ENCODE measurements at places on chromosomes 3 and 15.

DNA sequence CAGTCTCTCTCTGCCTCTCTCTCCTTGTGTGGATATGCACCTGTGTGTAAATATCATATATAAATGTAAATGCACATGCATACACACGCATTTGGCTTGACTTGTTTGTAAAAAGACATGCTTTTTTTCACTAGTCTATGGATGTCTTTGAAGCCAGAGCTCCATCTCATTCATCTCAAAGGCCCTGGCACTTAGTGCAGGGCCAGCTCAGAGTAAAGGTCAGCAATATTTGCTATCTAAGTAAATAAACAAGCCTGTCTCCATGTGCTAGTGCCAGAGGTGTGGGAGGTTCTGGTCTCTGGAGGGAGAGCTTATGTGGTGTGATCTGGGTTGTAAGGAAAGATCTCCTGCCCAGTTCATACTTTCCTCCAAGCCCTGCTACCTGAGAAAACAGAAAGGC, 5.6 kb downstream of the CLSTN2 start:
- DNase-seq = no peak

- no peak for DNase-seq
Measured at GRCh38 chr3:191795196-191795595, 334.2 kb downstream of the PYDC2 start.

DNA sequence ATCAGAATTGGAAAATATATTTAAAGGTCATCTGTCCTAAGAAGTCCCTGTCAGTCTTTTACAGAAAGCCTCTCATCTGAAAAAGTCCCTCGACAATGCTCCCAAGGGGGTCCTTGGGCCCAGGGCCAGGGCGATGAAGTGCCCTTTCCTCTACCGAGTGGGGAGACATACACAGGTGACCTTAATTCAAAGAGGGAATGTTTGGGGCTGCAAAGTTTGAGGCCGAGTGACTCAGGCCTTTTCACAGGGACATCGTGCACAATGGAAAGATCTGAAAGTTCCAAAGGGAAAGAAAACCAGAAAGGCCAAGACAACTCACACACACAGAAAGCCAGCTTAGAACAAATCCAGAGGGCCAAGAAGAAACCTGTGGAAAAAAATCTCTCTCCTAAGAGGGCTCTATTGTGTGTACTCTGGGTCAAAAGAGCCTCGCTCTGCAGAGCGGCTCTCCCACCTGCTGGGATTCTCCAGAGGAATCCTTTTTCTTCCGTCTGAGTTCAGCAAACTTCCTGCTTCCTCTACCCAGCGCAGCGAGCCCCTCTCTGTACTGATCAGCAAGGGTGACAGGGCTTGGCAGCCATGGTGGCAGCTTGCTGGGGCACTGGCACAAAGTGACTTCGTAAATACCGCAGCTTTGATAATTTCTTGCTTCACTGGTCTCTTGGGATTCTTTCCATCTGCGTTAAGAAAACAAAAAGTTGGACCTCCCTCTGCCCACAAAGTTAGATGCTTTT, 259.1 kb downstream of the OPA1 start:
- DNase-seq = no peak

DNA sequence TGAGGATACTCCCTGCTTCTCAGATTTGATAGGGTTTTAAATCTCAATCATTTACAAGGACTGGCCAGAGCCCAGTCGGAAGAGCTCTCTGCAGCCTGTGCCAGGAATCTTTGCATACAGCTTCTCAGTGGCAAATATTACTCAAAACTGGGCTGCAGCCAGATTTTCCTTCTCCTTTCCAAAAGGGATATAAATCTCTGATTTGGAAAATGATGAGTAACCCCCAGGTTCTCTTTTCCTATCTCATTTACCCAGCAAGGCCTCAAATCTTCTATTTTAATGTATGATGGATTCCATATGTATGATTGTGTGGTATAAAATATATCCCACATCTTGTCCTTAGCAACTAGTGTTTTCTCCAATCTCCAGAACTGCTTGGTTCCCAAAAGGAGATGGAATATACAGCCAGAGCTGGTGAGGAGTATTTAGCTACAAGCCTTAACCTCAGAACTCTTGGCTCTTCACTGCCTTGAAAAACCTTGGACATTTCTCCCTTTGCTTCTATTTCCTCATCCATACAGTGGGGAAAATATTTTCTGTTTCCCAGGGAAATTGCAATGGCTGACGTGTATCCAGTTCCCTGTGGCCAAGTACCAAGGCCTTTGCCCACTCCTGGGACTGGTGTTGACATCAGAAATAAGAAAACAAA, 114.4 kb downstream of the ATG7 start:
- no peak for DNase-seq

GRCh38 chr3:156109989-156110388, 10.4 kb upstream of the KCNAB1 start:
- no peak for DNase-seq

- no peak for DNase-seq
Measured at GRCh38 chr3:31077021-31077601, 182.7 kb upstream of the GADL1 start.

DNA sequence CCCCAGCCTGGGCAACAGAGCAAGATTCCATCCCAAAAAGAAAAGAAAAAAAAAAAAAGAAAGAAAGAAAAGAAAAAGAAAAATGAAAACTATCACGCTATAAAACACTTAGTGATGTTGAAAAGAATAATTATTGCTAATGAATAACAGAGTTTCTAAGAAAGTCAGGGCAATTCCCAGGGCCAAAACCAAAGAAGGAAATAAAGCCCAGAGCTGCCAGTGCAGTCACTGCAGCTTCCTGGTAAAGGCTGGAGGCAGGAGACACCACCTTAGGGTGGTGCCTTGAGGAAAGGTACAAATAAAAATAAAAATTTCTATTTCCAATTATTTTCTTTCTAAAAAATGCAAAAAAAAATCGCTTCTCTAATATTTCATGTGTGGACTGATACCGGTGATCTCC, 19.7 kb upstream of the UACA start:
- DNase-seq = no peak

All from CD4-positive, alpha-beta T cell treated with Interleukin-12 subunit alpha and Interleukin-12 subunit beta, for 1 hour (primary cell).